ENCODE measurements at places on chromosomes 3 and 15.

DNA sequence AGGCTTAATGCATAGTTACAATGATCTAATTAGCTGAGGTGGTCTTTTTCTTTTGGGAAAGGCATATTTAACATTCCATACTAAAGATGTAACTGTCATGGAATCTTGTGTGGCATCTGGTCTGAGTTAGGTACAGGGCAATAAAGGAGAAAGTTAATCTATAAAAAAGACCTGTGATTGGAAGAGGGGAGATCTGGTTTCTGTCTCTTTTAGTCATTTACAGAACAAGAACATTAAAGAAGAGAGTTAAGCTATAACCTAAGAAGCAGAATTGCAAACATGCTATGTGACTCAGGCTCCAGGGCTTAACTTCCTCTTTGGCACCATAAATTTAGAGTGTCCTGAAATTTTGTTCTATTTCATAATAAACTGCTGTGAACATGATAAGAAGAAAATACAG is 47.2 kb upstream of the MME start:
- no peak for DNase-seq

- no peak for DNase-seq
Observed at GRCh38 chr3:49924683-49925082, 4.9 kb downstream of the MON1A start.

GRCh38 chr3:7630925-7631324 is 770.0 kb downstream of the GRM7 start:
- DNase-seq = no peak

GRCh38 chr15:70867911-70868467 is 14.0 kb upstream of the LARP6 start:
- no peak for DNase-seq

- DNase-seq = no peak
Observed at GRCh38 chr15:88704791-88705768, 66.3 kb downstream of the ISG20 start.

GRCh38 chr3:170740285-170740684 is 129.7 kb downstream of the RPL22L1 start:
- no peak for DNase-seq

GRCh38 chr3:170426240-170426797 is 7.7 kb downstream of the CLDN11 start:
- DNase-seq = no peak

GRCh38 chr3:139533781-139534454 is 5.6 kb downstream of the RBP1 start:
- DNase-seq = no peak

DNA sequence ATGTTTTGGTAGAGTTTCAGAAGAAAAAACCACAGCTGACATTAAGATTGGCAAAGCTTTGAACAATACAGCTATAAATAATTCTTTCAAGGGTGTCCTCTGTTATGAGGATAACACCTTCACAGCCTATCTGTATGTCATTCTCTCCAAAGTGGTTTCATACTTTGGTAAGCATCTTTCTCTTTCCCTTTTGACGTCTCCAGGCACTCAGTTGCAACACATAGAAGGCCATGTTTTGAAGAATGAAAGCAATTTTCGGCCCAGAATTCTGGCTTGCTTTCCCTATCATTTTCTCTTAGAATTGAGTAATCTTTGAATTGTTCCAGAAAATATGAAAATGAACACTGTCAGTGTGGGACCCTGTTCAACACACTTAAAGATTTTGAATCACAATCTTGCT is 200.0 kb upstream of the CBLB start:
- no peak for DNase-seq

DNA sequence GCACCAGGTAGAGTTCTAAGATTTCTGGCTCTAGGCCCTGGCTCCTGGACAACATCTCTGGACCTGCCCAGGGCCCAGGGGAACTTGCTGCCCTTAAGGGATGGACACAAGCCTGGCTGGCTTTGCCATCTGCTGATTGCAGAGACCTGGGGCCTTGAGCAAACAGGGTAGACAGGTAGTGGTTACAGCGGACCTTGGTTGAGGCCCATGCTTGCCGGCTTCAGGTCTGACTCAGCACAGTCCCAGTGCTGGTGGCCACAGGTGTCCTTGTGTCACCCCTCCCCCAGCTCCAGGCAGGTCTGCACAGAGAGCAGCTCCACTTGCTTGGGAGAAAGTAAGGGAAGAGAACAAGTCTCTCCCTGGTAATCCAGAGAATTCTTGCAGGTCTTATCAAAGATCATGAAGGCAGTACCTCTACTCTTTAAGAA is 15.9 kb upstream of the ACTL6A start:
- DNase-seq = no peak

DNA sequence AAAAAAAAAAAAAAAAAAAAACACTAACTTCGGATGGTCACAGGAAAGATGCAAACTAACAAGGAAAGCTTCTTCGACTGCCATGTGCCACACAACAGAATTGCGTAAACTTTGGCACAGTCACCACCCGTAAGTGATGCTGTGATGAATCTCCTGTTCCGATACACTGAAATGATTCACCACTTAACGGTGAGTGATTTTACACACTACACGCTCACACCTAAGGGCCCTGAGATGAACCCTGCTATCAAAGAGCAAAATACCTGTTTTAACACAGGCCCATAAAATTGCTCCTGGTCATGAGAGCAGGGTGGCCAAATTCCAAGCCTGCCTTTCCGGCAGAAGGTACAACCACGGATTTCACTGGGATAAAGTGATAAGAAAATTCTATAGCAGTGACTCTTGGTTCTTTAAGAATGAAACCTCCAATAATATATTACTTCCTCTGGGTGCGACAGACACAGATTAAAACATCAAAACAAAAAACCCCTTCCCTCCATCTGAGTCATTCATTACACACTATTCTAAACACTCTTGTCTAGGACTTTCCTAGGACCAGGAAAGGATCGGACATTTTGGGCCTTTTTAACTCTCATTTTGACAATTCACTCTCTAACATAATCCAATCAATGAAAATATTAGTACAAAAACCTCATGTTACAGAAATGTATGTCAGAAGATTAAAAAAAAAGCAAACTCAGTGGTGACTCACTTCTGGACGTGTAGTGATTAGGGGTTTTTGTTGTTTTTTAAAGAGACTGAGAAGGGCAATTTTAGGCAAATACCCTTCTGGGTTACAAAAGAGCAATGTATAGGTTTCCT is 28.3 kb downstream of the LRIG1 start:
- DNase-seq = peak; percentile 15

DNA sequence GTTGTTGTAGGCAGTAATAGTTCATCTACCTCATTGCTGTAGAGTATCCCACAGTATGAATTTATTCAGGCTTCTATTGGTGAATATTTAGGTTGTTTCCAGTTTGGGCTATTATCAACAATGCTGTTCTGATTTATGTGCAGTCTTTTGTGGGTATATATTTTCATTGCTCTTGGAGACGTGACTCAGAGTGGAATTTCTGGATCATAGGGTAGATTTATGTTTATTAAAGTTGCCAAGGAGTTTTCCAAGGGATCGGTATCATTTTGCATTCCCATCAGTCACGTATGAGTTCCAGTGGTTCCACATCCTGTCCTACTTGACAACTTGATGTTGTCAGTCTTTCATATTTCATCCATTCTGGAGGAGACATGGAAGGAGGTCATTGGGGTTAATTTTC is 8.4 kb upstream of the HRH1 start:
- no peak for DNase-seq

- DNase-seq = no peak
Observed at GRCh38 chr3:50853936-50854335, 179.2 kb downstream of the DOCK3 start.

DNA sequence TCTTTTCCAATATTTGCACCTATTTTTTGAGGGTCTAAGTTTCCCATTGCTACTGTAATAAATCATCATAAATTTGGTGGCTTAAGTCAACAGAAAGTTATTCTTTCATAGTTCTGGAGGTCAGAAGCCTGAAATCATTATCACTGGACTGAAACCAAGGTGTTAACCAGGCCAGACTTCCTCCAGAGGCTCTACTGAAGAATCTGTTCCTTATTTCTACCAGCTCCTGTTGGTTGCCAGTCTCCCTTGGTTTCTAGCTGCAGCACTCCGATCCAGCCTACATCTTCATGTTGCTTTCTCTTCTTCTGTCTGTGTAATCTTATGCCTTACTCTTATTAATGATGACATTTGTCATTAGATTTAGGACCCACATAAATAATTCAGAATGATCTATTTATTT is 22.0 kb upstream of the ARPP21 start:
- no peak for DNase-seq

DNA sequence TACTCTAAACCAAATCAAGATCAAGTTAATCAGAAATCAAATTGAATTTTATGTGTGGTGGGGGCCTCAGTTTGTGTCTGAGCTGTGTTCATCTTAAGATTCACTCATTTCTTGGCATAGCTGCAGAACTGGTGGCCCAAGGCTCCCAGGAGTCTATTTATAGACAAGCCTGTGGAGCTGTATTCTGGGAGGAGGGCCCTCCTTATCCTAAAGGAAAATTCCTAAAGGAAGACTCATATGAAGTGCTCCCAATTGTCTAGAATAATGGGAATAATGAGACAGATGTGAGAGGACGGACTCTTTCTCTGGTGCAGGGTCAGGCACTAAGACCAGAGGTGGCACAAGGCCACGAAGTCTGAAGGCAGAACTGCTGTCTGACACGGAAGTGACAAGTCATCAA is 38.9 kb downstream of the C3orf85 start:
- DNase-seq = no peak

DNA sequence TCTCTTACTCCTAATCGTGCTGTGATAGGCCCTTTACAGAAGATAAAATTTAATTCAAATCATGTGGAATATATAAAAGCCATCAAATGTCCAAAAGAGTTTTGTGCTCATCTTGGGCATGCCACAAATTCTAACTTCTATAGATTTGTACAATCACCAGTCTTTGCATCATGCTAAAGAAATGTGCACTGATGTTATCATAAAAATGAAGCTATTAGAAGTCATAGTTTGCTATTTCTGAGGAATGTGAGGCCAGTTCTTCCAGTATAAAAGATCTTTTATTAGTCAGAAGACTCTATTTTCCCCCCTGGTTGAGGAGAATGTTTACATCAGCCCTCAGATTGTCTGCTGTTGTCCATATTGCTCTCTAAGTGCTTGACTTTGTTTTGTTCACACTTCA is 2.1 kb upstream of the ANXA2 start:
- DNase-seq = no peak

DNA sequence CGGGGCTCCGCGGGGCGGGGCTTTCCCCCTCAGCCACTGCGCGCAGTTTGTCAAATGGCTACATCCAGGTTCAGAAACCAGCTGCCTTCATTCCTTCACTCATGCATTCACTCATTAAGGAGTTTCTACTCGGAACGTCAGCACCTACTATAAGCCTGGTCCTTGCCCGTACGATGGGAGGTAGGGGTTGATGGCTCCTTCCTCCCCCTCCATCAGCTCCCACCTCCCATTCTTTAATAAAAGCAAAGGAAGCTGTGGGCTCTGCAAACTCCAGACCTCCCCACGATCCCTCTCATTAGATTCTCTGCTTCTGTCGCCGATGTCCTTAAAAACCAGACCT is 267 bp upstream of the CFAP92 start:
- no peak for DNase-seq

GRCh38 chr3:96017556-96017955 is 796.8 kb upstream of the EPHA6 start:
- DNase-seq = no peak

GRCh38 chr3:126752303-126753190 is 48.5 kb downstream of the CHCHD6 start:
- peak; percentile 45 for DNase-seq

DNA sequence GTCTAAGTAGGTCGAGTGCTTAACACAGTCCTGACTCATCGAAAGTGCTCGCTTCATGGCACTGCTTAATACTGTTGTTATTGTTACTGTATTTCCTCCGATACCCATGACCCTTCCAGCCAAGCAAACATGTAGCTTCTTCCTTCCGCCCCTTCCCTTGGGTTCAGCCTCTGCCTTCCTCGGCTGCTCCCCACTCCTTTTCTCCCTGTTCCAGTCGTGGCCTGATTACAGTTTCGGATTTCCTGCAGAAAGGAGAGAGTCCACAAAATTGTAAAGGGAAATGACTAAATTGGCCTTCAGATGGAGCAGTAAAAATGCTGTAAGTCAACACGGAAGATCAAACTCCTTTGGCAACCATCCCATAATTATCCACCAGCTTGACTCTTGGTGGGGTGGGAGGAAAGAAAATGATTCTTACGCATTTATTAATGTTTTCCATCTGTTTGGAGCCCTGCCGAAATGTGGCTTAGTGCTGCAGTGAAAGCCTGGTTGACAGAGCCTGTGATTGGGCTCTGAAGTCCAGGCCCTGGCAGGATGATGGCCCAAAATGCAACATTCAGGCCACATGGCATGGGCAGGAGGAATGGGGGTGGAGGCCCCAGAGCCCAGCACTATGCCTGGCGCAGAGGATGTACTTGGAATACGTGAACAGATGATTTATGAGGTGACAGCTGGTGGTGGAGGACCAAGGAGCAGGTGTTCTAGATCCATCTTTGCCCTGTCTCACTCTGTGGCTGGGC is 37.6 kb downstream of the FAM3D start:
- DNase-seq = no peak

GRCh38 chr15:95574053-95574452 is 756.4 kb upstream of the NR2F2 start:
- no peak for DNase-seq

DNA sequence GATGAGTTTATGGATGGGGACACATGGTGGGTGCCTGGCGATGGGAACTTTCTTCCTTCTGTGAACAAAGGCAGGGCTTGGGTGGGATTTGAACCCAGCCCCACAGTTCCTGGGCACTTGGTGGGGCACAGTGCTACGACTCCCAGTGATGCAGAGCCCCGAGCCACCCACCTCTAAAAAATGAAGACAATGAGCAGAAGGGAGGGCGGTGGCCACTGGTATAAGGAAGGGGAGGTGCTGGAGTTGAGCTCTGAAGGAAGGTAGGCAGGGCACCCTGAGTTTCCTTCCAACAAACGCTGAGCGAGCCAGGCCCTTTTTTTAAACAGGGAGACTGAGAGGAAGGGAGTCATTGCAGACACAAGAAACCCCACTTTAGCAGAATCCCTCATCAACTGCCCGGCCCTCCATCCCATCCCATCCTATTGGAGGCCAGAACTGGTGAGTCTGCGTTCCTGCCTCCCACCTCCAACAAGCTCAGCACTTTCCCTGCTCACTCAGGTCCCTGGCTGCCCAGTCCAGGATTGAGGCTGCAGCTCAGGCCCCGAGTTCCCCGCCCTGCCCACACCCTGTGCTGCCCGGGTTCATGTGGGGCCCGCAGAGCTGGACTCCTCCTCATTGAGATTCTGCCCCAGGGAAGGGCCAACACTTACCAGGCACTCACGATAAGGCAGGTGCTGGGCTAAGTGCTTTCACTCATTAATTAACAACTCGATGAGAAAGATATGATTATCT is 57.3 kb downstream of the LINGO1 start:
- no peak for DNase-seq

Measured in CD4-positive, alpha-beta T cell treated with Interferon alpha-2 for 1 hour (primary cell).